ENCODE measurements at places on chromosomes 3 and 15. TPM values are rescaled to one million over a fixed set of nuclear protein-coding genes. Genes with fewer than 3 reads are reported as not detected.

DNA sequence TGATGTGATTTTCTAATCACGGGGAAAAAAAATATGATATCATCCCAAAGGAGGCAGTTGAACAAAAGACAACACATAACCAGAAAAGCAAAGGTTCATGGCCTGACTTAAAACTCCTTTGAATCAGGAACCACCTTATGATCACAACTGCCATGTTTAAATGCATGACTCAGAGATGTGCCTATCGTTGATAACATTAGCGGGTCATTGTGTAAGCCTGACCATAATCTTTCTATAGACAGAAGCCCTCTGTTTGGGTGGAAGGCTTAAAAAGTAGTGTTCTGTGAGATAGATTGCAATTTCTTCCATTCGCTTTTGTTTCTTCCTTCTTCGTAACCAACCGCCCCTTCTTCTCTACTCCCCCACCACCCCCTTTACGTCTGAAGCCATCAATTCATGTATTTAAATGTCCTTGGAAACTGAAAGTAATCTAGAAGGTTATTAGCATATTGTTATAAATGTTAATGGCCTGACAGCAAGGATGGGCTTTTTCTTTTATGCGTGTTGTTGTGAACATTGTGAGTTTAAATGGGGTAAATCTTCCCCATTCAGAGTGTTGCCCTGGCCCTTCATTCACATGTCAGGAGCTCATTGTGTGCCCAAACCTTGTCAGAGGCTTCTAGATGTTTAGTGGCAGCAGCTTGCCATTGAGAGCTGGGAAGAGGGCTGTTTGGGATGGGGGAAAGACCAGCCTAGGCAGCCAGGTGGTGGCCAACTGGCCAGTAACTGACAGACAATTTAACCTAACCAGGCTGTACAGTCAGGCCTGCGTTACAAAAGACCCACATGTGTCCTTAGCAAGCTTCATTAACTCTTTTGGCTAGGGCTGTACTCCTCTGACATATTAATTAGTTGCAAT lies 64.5 kb downstream of the EPHA3 start:
- peak; percentile 6 for DNase-seq

GRCh38 chr3:117700573-117701360 lies 991.2 kb downstream of the TUSC7 start:
- no peak for DNase-seq

DNA sequence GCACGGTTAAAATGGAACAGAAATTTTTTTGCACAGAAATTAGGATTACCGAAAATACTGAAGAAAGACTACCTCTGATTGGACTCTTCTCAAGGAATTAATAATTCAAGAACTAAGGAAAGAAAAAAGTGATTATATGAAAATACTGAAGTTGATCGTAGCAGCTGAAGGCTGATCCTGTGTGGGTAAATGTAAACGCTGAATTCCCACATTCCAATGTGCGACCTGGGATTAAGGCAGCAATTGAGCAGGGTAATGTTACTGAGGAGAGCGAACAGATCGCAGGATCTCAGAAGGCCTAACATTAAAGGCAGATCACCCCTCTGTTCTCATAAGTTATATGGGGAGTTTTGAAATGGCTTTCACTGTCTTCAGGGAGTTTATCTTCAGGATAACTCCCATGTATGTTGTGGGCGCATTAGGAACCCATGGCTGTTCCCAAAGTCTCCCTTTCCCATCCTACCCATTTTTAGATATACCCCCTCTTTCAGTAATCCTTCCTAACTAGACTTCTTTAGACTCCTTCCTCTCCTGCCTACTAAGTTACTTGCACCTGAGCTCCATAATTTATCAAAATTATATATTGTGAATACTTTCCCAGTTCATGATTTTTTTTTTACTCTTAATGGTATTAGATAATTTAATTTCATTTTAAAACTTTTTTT lies 1.0 kb upstream of the UBL7 start:
- DNase-seq: no peak

GRCh38 chr15:44296625-44297524 lies 8.4 kb downstream of the GOLM2 start:
- peak; percentile 77 for DNase-seq

FSIP1 gene
- polyA plus RNA-seq: 0.44 TPM

DNA sequence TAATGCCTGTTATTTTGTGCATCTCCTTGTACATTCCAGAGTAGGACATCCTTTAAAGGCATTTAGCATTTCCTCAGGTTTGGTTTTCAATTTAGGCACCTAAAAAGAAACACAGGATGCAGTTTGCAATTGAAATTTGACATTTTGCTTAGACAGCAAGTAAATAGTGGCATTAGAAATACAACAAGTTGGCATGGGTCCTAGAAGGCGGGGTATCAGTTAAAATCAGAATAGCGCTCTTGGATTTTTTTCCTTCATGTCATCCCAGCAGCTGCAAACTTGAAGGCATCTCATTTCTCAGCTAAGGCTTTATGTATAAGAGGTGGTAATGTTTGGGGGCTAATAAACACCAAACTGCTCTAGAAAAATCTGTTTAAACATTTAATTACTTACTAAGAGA lies 47.5 kb upstream of the SKOR1 start:
- no peak for DNase-seq

- no peak for DNase-seq
Observed at GRCh38 chr3:13564751-13565560, 16.0 kb downstream of the FBLN2 start.

- DNase-seq: no peak
Observed at GRCh38 chr3:52136513-52136912, 17.7 kb downstream of the POC1A start.

- DNase-seq: no peak
Observed at GRCh38 chr15:86706813-86707212, 627.1 kb downstream of the AGBL1 start.

ATP2B2 gene
- polyA plus RNA-seq: 0.03 TPM

DNA sequence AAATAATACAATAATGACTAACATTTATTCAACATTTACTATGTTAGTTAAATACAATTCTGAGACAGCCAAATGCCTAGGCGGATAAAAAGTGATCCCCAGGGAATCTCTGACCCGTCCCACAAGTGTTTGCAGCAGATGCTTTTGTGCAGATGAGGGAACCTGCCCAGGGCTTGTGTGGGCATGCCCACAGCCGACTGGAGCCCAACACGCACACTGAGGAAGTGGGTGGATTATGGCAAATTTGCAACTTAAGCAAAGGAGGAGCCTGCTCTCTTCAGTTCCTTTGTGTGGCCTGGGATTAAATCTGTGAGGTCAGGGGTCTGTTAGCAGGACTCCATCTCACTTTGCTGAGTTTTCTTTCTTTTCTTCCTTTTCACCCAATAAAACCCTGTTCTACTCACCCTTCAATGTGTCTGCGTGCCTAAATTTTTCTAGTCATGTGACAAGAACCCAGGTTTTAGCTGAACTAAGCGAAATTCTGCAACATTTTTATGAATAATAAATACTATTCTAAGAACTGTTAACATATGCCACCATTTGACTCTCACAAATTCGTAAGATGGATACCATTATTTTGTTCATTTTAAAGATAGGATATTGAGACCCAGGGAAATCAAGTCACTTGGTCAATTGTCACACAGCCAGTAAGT lies 13.9 kb upstream of the RTP1 start:
- DNase-seq: no peak

SLC28A1 gene
- polyA plus RNA-seq: not detected

GRCh38 chr3:6508410-6508759 lies 352.5 kb upstream of the GRM7 start:
- DNase-seq: no peak

GRCh38 chr3:178967177-178967532 lies 104.5 kb downstream of the ZMAT3 start:
- DNase-seq: no peak

GRCh38 chr3:151925419-151925818 lies 52.0 kb downstream of the SUCNR1 start:
- DNase-seq: no peak

DNA sequence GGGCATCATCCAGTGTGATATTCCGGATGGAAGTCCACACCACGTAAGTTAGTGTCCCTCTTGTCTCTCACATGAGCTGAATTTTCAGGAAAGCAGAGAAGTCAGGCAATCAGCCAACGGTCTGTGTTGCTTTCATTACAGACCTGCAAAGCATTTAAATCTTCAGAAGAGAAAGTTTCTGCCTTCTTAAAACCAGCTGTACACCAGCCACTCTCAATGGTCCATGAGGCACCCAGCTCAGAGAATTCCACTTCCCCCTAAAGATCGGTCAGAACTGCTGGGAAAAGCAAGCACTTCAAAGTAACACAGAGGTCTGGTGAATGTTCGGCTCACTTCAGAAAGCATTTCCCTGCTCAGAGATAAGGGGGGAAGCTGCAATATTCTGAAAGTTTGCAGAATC lies 903.7 kb downstream of the EPHA3 start:
- no peak for DNase-seq

STARD5 gene
- 4.2 TPM for polyA plus RNA-seq

DNA sequence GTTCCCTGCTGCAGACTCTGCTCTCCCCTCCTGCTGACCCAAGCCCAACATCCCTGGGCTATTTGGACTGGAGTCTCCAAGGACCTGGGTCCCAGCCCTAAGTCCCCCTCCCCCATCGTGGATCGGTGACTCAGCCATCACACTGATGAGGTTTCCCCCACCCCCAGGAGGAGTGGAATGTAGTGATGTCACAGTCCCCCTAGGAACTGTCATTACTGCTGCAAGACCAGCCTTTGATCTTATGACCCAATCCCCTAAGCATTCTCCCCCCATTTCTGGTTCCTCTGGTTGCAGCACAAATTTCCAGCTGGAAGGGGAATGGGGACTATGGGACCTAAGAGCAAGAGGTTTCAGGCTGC lies 63.4 kb upstream of the CSPG4 start:
- DNase-seq: no peak

DNA sequence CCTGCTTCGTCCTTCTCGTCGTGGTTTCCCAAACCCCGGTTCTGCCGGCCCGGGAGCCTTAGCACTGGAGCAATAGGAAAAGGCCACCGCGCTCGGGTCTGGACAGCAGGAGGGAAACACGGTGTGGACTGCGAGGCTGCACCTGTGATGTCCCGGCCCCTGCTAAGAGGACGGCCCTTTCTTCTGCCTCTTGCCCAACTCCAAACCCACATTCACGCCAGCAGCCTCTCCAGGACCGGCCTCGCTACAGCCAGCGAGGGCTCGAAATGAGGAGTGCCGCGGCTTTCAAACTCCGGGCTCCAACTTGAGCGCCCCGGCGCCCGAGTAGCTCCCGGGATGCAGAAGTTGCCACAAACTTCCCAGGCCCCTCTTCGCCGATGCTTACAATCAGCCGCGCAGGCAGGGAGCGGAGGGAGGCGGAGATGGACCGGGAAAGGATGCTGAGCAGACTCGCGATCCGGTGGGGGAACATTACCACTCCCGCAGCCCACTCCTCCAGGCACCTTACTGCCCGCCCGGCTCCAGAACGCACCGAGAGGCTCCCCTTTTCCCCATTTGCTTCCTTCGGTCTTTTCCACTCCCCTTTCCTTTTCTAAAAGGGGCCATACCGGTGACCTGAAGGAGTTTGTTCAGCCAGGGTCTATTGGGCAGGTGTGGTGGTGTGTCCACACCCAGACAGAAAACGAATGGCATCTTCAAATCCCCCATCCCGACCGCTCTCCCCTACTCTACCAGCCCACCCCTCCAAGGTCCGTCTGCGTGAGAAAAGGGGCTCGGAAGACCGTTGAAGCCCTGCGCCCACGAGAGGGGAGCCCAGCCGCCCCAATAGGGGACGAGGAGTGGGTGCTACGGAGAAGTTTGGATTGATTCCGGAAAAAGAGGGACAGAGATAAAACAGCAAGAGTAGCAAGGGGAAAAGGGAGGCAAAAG lies 18.8 kb upstream of the SATB1 start:
- DNase-seq: peak; percentile 63

GRCh38 chr3:160830796-160831195 lies 74.8 kb downstream of the PPM1L start:
- peak; percentile 19 for DNase-seq
